ENCODE measurements at places on chromosomes 4 and X.

- DNase-seq, result no peak
Observed at GRCh38 chrX:119736206-119736764, 22.1 kb upstream of the SOWAHD start.

GRCh38 chr4:176762661-176763308, 29.9 kb downstream of the VEGFC start:
- no peak for DNase-seq

GRCh38 chr4:77073106-77073809, 2.5 kb downstream of the CCNI start:
- no peak for DNase-seq

GRCh38 chrX:148958901-148959300, 458.5 kb downstream of the AFF2 start:
- DNase-seq, result no peak

DNA sequence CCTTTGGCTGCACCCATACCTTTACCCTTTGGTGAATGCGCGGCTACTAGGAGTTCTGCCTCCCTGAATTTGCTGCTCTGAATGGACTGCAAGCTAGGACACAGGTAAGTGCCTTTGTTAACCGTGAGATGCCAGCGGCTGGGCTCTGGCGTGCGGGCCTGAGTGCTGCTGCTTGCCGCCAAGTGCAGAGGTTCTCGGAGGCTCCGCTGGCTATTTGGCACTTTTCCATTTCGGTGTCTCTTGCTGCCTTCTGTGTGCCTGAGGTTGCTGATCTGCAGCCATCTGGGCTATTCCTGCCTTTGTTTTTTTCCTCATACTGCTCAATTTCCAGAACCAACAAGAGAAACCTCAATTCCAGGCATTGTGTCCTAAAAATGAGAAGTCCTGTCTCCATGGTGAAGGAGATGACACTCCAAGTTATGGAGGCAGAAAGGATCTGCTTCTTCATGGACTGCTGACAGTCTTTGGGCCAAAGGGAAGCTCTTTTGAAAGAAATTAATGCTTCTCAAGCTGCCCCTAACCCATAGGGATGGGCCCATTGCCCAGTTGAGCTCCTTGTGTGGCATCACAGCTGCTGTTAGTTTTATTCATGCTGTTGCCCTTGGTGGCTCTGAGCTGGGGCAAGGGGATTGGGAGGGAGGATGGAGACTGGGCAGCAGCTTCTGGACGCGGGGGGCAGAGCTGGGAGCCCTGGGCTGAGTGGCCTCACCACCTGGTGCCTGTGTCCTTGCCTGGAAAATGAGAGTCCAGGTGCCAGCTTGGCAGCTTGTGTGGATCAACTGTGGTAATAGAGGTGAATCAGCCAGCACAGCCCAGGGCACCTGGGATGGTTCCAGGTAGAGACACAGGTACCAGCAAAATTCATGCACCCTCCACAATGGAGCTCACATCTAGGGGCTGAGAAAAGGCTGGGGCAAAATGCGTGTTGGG, 3.8 kb upstream of the TBC1D14 start:
- DNase-seq, result no peak

DNA sequence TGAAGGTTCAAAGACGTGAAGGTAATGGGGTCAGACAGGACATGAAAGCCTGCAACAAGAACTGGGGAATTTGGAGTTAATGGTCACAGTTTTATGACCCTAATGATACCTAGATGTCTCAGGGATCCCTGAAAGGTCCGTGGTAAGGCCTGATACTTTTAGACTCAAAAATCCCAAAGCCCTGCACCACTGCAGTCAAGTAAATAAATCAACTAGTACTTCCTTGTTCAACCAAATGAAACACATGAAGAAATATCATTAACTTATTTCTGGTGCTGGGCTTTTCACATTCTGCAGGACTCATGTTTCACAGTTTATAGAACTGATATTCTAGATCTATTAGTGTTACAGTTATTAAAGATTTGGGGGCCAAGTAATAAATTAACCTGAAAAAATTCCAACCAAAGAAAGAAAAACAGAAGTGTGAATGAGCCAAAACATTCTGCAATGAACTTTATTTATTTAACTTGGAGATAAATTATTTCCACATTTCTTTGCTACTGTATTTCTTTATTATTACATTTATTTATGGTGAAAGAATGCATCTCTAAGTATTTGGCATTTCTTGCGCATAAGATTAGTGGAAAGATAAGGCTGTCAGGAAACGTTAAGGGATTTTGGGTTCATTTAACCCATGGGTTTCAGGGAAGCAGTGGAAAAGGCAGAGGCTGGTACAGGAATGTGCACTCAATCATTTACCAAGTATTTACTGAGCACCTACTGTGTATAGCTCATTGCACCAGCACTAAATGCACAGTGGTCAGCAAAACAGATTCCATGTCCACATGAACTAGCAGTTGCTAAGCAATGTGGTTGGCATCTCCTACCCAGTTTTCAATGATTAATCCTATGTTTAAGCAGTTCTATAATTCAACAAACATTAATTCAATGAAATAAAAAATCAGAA, 8.7 kb downstream of the WDFY3 start:
- DNase-seq, result no peak

- DNase-seq, result no peak
Observed at GRCh38 chr4:129839687-129840086, 743.7 kb downstream of the C4orf33 start.

DNA sequence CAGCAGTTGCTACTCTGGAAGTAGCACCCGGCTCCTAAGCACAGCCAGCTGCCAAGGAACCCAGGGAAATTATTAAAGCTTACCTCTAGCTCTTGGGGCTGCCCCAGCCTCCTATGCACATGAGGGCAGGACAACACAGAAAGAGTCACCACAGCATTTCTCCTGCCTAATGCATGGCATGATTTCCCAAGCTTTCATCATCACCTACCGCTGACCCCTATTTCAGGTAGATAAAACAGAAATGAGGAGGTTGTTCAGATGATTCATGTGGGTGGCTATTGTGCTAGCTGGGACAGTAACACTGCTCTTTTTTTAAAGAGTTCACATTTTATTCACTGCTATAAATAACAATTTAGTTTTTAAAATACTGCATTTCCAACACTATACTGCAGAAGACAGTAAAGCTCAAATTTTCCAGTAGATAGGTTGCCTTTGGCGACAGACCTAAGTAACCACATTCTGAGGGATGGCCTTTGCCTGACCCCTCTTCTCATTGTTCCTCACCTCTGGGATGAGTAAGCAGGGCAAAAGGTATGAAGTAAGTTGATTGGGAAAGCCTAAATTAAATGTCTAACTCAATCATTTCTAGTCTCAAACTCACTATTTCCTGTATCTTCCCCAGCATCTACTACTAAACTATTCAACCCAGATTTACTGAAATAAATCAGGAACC, 16.7 kb downstream of the CASK start:
- DNase-seq, result no peak

- no peak for DNase-seq
Observed at GRCh38 chrX:124665621-124666400, 319.4 kb downstream of the SH2D1A start.
